Esophagus squamous epithelium (tissue), 5 donors: ENCODE measurements at places on chromosomes 12 and 14.

DNA sequence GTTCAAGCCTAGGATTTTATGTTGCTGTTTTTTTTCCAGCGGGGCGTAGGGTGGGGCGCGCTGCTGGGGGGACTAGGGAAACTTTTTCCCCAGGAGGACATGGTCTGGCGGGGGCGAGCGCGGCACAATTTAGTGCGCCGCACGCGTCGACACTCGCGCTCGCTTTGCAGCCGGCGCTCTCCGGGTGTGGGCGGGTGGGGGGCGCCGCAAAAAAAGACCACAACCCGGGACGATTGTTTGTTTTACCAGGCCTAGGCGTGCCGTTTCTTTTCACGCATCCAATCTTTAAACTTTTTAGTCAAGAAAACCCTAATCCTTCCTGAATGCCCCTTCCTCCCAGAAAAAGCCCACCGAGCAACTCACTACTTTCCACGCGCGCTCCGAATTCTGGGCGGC is 865 bp upstream of the ZFP36L1 start:
- no peak for DNase-seq

GRCh38 chr12:42757624-42758119 is 168.1 kb upstream of the PRICKLE1 start:
- no peak for DNase-seq

- no peak for DNase-seq
Observed at GRCh38 chr12:106045251-106045674, 93.5 kb downstream of the NUAK1 start.

DNA sequence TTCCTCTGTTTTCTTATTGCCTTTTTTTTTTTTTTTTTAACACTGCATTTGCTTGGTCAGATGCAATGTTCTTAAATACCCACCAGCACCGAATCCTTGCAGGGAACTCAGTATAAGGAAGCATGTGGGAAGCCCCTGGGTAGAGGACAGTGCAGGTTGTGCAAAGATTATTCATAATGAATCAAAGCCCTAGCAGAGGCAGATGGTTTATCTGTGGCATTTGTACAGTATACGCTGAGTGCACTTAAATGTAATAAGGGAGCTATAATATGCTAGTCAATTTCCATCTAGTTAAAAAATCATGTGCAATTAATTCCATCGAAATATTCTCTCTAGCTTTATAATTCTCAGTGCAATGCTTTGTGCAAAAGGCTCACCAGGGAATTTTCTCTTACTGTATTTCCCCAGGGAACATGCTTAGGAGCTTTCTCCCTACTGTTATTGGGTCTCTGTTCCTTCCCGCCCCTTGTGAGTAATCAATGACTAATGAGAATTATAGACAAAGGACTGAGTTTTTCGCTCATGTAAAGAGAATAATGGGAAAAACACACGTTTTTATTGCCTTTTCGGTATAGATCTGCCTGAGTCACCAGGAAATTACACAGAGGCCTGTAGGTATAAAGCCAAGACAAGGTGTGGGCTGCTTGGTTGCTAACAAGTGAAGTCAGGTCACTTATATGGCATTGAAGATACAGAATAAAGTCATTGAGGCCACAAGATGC is 1214.3 kb upstream of the TMEM132C start:
- no peak for DNase-seq

GRCh38 chr12:52945389-52946232 is 3.3 kb upstream of the KRT18 start:
- DNase-seq, result no peak

DNA sequence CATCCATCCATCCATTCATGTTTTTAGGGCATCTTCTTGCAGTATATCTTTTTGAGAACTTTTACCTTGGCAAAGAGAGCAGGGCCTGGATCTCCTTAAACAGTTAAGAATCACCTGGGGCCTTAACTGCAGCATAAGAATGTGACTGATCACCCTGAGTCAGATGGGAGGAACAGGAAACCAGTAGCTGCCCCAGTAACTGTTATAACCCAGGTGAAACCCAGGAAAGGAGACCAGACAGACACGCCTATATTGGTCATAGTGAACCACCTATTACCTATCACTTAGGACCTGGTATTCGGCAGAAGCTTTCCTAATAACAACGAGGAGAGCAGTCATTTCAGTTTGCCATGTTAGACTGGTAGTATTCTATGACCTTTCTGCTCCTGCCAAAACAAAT is 43.4 kb upstream of the NR2C1 start:
- no peak for DNase-seq

- DNase-seq, result no peak
Observed at GRCh38 chr12:12392413-12392812, 35.5 kb downstream of the BORCS5 start.

DNA sequence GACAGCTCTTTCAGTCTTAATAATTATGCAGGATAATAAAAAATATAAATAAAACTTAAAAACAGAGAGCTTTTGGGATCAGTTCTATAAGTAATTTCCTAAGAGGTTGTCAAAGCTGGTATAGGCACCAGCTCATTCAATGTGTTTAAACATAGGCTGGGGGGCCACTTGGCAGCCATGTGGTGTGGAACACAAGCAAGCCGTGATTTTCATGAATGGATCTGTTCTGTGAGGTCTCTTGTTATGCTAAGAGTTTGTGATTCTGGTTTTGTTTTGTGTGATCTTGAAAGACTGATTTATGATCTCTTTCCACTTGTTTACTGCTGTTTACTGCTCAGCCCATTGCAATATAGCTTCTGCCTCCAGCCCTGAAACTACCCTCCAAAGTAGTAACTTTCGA is 240.9 kb downstream of the FBXL14 start:
- DNase-seq, result no peak

GRCh38 chr14:64630778-64631177 is 73.4 kb upstream of the PLEKHG3 start:
- no peak for DNase-seq

DNA sequence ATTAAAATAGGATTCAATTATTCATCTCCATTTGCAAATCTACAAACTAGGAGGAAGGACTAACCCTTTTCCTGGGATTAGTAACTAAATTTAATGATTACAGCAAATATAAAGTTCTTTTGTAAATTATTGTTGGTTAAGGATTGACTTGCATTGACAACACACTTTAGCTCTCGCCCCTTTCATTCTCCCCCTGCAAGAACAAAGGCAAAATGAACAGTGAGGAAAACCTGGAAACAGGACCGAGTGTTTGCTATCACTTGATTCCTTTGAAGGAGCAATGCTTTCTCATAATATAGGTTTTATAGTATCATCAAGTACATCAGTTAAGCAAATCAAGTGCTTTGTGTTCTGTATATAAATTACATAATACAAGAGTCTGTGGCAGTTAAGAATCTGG is 7.4 kb upstream of the COX16 start:
- no peak for DNase-seq

DNA sequence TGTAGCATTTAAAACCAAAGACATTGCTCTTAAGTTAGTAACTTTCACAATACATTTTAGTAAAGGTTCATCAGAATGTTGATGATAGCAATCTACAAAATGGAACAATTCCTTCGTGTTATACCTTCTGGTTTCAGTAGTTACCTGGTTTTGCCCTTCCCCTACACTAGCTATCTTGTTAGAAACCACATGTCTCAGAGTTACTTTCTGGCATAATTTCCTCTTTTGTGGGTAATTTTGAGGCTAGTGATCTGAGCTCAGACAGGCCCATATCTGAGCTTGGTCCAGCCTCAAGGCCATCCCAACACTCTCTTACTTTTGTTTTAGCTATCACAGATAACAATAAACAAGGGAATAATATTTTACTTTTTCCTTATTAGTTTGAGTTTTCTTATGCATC is 196.9 kb downstream of the KITLG start:
- DNase-seq, result no peak

DNA sequence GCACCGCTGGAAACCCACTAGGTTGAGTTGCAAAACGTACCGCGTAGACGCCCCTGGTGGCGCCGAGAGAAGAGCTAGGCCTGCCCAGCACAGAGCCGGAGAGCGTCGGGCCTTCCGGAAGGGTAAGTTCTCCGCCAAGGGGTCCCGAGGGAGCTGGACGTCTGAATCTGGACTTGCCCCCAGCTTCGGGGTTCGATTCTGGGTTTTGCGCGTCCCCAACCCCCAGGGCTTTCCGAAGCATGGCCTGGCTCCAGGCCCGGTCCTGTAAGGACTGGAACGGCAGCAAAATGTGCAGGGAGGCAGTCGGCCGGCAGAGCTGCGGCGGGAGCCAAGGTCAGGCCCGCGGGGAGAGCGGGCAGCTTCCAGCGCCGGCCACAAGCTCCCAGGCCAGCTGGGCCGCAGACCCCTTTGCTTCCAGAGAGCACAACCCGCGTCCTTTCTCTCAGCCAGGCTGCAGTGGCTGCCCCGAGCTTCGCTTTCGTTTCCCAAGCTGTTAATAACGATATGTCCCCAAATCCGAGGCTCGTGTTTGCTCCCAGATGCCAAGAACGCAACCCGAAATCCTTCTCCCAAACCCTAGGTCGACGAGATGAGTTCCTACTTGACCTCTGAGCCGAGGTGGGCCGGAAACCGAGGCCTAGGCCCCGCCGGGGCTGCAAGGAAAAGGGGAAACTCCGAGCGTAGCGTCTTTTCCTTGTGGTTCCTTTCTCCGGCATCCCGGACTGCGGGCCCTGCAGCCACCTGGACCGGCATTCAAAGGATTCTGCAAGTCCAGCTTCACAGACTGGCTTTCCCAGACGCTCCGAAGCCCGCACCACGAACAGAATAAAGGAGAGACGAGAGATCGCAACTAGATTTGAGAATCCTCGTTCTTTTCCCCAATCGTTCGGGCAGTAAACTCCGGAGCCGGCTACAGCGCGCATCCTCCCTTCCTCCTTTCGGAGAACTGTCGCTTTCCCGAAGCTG is 3.2 kb upstream of the TBX5 start:
- DNase-seq, result no peak

GRCh38 chr14:46540986-46541385 is 110.6 kb downstream of the RPL10L start:
- DNase-seq, result no peak

DNA sequence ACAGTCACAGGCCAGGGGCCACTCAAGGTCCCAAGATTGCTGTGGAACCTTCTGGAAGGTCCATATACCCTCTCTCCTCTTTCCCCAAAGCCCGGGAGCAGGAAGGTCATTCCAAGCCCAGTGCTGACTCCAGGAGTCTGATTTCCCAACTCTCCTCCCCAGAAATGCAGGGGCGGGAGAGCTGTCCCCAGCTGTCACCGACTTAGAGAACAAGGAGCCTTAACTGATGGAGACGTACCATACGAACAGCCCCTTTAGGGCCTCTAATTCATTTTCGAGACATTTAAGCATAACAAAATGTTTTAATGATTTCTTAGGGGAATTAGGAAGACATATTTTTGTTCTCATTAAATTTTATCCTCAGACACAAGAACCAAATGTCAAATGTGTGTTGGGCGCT is 99.2 kb downstream of the PHETA1 start:
- DNase-seq, result no peak

- DNase-seq, result no peak
Observed at GRCh38 chr14:45990252-45990651, 661.3 kb downstream of the RPL10L start.

- DNase-seq, result no peak
Observed at GRCh38 chr12:89857652-89858274, 149.1 kb upstream of the ATP2B1 start.

DNA sequence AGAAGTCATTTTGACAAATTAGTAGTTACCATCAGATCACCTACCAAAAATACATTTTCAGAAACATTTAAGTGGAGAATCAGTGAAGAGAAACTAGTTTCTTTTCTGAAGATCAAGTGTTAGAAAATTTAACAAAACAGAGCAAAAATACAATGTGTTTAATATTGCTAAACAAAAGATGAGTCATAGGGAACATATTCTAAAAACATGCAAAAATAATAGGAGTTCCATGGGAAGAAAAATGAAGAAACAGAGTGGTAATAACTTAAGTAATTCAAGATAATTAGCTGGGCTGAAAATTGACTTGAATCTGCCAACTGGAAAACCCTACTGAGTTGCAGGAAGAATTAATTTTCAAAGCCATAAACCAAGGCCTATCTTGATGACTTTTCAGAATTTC is 111.5 kb upstream of the KITLG start:
- no peak for DNase-seq

GRCh38 chr14:34003691-34004090 is 52.8 kb upstream of the EGLN3 start:
- no peak for DNase-seq

DNA sequence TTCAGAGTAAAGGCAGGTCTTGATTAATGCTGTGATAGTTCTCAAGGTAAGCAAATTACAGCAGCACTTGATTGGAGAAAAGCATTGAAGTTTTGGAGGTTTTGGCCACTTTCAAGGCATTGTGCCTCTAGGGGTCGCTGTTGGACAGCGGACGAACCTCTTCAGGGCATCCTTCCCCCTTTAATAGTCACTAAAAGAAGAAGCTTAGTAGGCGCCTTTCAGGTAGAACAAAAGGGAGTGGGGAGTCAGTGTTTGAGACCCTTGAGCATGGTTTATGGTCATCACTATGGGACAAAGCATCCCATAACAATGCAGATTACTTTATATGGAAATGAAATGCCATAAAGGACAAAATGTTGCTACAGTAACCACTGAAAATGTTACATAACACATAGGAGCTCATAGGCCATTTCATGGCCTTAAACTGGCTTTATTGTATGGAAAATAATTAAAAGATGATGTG is 199.5 kb upstream of the DCN start:
- no peak for DNase-seq

DNA sequence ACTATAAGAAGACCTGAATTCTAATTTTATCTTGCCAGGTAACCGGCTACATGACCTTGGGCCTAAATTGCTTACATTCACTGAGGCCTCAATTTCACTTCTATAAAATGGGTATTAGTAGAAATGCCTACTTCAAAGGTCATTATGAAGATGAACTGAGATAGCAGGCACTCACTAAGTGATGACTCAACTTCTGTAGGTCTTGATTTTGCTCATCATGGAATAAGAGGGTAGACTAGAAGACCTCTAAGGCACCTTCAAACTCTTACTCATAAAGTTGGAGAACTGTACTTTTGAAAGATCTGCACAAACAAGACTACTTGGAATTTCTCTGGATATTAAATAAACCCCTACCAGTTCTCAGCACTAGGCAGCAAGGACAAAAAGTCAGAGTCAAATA is 39.3 kb upstream of the FRMD6 start:
- DNase-seq, result no peak

DNA sequence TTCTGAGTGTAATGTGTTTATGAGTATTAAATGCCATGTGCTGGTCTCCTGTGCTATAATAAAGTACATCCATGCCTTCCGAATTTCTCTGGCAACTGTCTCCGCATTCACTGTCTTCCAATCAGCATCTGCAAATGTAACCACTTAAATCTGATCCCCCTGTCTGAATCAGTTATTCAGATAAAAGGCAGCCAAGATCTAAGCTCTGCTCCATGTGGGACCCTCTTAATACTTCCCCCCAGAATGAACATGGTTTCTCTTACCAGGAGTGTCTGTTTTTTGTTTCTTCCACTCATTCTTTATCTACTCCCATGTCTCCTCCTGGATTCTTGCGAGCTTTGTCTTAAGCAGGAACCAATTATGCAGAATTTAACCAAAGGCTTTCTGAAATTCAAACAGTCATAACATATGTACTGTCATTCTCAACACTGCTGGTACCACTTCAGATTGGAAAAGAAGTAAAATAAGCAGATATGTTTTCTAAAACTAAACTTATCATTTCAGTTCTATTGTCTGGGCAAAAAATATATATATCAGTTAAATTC is 996.7 kb upstream of the FLRT2 start:
- no peak for DNase-seq

- DNase-seq, result no peak
Observed at GRCh38 chr14:101559624-101560533, 1.4 kb upstream of the DIO3 start.

- no peak for DNase-seq
Observed at GRCh38 chr12:116628989-116629388, 69.8 kb downstream of the MAP1LC3B2 start.
